ENCODE measurements at places on chromosomes 12 and 14. TPM values are rescaled to one million over a fixed set of nuclear protein-coding genes. Genes with fewer than 3 reads are reported as not detected.
A peak's percentile ranks its signal among the peaks of the same experiment; 100 is the strongest.

DNA sequence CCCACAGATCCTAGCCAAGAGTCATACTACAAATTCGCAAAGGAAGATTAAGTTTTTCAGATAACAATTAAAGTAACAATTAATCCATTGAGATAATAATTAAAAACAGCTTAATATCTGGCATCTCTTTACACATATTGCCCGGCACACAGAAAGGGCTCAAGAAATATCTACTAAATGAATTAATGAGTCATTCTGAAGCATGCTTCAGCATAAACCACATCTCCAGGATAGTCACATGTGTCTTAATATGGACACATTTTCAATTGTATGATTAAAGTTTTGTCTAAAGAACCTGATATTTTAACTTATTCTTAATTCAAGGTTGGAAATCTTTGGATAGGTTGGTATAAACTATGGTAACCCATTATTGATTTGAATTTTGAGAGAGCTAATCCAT lies 9.6 kb downstream of the ITPR2 start:
- no peak for DNase-seq

Gene ACOT4
- total RNA-seq = 1.8 TPM

DNA sequence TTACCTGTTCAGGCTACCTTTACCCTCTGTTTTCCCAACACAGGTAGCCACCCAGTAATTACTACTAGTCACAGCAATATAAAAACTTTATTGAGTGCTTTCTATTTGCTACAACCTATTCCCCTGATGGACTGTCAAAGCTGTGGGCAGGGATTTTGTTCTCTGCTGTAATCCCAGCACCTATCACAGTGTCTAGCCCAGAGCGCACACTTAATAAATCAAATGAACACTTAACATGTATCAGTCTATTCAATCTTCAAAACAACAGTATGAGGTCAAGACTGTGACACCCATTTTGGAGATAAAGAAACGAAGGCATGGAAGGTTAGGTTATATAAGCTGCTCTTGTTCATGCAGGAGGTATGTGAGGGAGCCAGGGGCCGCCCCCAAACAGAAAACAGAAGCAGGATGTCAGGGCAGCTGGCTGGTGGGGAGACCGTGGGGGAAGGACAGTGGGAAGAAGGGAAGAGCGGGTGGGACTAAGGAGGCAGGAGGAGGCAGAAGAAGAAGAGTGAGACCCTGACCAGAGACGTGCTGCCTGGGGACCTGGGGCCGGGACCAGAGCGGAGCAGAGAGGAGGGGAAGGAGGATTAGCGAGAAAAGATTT lies 1.7 kb downstream of the TNFRSF1A start:
- DNase-seq = peak; percentile 59

- no peak for DNase-seq
Measured at GRCh38 chr14:90740081-90740480, 76.1 kb downstream of the TTC7B start.

DNA sequence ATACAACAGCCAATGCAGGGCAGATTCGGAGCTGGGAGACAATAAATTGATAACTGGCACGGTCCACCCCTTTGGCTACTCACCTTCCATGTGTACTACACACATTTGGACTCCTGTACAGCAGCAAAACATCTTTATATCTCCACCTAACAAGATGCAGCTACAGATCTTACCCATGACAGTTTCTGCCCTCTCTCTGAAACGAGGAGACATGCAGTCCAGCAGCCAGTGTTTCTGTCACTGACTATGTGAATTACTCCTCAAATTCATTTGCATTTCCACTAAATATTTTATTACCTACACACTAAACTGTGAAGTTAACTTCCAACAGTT lies 58.7 kb upstream of the BEGAIN start:
- DNase-seq = no peak

DNA sequence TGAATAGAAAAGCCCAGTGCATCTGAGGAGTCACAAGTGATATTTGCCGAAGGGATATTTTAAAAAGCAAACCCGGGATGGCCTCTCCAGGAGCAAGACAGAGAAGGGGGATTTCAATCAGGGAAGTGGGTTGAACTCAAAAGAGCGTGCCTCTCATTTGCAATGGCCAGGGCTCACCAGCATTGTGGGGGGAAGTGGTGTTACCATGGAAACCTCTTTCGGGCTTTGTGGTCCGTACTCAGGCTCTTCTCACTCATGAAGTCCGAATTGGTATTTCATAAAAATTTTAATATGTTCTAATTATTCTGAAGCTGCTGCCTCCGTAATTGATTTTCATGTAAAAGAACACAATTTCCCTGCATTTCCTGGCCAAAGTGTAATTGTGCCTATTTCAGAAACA lies 79.8 kb downstream of the SLC15A4 start:
- DNase-seq = no peak

- peak; percentile 71 for DNase-seq
Measured at GRCh38 chr12:6425590-6426531, 18.9 kb upstream of the CD27 start.

DNA sequence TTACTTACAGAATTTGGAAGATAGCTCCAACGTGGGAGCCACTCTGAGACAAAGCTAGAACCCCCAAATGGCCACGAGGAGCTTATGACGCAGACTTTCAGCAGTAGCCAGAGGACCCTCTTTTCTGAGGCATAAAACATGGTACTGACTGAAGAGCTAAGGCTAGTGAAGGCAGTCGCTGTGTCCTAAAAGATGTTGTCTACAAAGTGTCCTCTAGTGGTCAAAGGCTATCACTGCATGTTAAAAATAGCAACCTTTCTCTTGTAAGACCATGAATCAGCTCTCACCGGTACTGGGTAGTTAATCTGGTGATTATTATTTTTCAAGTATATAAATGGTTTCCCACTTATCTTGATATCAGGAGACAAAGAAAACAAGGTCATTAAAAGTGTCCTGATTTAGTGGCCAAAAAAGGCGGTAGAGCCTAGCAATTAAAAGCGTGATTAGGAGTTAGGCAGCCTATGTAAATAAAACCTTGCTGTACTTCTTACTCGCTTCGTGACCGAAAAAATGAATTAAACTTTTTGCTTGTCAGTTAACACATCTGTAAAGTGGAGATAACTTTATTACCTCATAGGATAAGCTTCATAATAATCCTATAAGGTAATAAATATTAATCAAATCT lies 47.0 kb upstream of the LGR5 start:
- DNase-seq = no peak

DNA sequence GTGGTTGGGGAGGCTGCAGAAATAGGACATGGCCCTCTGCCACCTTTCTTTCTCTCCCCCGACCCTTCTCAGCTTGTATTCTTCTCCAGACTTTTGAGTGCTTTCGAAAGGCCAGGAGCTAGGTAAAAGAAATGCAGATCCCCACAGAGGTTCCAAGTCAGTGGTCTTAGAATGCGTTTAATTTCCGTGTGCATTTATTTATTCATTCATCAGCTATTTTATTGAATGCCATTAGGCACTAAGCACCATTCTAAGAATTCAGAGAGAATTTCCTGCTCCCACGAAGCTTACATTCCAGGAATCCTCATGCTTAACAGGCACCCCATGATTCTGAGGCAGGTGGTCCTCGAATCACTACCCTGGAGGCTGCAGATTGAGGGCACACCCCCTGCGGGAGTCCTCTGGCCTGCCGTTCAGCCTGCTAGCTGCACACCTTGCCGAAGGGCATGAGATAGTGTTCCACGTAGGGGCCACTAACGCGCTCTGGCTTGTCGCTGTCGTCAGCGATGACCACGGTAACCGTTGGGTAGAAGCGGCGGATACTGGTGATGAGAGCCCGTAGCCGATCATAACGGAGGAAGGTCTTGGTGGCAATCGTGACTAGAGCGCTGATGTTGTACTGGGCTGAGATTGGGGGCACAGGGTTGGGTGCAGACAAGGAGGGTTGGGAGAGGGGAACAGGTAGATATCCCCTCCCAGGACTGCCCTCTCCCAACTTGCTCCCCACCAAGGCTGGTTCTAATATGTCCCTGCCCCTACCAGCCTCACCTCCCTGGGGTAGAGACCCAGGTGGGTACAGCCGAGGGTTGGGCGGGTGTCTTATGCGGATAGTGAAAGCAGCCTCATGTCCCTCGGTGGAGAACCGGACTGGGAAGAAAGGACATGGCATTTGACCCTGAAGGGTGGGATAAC lies 4.5 kb downstream of the B4GALNT1 start:
- DNase-seq = no peak

GRCh38 chr12:17358835-17359234 lies 731.2 kb downstream of the RERGL start:
- DNase-seq = no peak

DNA sequence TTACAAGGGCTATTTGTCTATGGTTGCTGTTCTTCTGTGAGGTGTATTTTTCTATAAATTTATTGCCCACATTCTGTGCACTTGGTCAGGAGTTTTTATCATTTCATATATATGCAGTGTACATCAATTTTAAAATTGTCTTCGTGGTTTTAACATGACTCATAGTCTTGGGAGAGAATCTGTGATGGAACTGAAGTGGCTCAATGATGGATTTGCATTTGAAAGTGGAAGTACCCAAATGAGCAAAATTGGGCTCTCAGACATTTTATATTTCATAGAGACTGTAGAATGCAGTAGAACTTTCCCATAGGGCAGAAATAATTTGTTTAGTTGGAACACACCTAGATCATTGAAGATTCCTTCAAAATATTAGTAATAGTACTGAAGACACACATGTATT lies 1.9 kb upstream of the SCFD1 start:
- DNase-seq = no peak

DNA sequence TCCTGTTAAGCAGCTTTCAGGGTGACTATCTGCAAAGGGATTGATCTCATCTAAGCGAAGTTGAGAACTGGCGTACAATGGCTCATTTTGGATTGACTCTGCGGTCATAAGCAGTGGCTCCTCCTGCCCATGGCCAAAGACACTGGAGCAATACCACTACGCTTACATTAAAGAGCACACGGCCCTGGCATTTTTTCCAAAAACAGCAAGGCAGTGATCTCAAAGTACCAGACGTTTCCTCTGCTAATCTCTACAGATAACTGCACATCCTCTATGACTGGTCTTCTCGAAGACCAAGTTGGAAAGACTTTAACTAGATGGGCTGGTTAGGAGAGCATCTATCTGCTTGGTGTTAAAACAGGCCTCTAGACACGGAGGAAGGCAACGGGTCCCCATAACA lies 2.7 kb downstream of the PITPNM2 start:
- DNase-seq = no peak

DNA sequence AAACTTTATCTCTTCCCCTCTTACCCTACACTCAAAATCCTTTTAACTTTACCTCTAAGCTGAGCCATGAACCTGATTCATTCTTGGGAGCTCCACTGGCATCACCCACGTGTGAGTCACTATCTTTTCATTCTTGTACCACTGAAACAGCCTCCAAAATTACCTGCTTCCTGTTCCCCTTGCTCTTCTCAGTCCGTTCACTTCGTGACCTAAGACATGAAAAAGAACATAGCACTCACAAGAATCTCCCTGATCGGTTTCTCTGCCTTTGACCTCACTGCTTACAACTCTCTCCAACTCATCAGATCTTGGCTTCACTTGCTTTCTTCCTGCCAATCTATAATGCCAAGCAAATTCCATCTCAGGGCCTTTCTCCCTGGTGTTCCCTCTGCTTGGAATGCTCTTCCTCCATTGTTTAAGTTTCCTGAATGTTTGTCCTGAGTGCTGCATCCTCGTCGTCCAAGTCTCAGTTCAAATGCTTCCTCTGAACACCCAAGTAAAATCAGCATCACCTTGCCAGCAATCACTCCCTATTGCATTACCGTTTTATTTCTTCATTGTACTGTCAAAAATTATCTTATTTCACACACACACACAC lies 9.2 kb downstream of the GLIPR1 start:
- DNase-seq = peak; percentile 66

Gene SLC39A5
- 0.54 TPM for total RNA-seq

- no peak for DNase-seq
Measured at GRCh38 chr12:45483571-45483970, 245.9 kb upstream of the ARID2 start.

GRCh38 chr12:49813131-49813530 lies 15.1 kb downstream of the NCKAP5L start:
- DNase-seq = no peak

- no peak for DNase-seq
Measured at GRCh38 chr12:72673853-72674252, 401.7 kb downstream of the TRHDE start.

DNA sequence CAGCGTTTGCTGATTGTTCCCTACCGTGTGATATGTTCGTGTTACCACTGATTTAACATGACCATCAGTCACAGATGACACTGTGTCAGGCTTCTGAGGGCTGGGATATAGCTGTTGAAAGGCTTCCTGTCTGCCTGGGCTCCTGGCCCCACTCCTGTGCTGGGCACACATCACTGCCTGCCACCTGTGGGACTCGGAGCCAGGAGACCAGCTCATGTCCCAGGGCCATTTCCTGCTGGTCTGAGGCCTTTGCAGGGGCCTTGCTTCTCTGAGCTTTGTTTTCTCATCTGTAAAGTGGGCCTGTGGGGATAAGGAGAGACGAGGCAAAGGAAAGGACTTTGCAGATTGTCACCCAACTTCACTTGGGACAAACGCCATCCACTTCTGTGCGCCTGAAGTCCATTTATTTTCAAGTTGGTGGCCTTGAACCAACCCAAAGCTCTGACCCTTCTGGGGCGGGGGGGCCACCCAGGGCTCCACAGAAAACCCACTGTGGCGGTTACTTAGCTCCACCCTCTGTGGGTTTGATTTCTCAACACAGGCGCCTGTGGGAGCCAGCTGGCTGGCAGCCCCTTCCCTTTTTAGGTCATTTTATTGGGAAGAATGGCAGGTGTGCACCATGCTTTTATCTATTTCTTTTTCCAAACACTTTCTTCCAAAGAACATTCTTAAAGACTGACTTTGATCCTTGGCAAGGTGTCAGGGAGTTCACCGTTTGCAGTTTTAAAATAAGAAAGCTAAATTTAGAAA lies 54.1 kb downstream of the BEGAIN start:
- no peak for DNase-seq

GRCh38 chr12:75471902-75472890 lies 8.4 kb upstream of the GLIPR1 start:
- no peak for DNase-seq

DNA sequence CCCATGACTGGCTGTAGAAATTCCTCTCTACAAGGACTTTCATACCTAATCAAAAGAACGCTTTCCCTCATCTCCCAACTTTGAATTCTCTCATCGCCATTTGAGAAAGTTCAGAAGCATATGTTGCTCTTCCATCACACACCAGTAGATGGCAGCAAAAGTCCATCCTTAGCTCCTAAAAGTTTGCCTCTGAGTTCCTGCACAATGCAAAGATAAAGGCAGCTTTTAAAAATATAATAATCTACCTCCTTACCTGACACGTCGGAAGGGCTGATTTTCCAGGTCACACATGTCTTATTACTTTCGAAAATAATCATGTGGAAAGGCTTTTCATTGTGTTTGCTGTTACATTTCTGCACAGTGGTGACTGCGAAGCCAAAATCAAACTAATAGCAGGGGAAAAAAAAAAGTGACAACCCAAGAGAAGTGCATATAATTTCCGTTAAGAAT lies 456.7 kb upstream of the SEL1L start:
- peak; percentile 49 for DNase-seq

Gene ATP2A2
- total RNA-seq = 111 TPM

DNA sequence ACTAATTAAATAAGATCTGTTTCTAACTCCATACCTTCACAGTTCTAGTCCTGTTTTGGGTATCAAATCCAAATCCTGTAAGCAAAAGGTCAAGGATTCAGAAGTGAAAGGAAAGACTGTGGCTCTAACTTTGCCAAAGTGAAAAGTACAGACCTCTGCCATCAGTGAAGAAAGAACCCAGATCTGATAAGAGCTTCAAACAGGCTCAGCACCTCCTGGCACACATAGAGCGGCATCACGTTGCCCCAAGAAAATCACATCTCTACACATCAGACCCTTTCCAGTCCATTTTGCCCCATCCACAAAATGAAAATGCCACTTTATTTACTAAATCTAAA lies 23.2 kb downstream of the CLIP1 start:
- DNase-seq = no peak

Gene DGLUCY
- 59.3 TPM for total RNA-seq
